ENCODE measurements at places on chromosomes 2 and 18. TPM values are rescaled to one million over a fixed set of nuclear protein-coding genes. Genes with fewer than 3 reads are reported as not detected.

GRCh38 chr18:23281626-23282436, 146.5 kb downstream of the CABLES1 start:
- H3K27ac ChIP-seq: no peak overlapping the region
- H3K4me3 ChIP-seq: no peak overlapping the region
- no peaks in the 10 kb centered on the region for H3K27me3 ChIP-seq
- H3K4me1 ChIP-seq: no peaks in the 10 kb centered on the region
- DNase-seq: no peak

EVX2 gene
- not detected for total RNA-seq

DNA sequence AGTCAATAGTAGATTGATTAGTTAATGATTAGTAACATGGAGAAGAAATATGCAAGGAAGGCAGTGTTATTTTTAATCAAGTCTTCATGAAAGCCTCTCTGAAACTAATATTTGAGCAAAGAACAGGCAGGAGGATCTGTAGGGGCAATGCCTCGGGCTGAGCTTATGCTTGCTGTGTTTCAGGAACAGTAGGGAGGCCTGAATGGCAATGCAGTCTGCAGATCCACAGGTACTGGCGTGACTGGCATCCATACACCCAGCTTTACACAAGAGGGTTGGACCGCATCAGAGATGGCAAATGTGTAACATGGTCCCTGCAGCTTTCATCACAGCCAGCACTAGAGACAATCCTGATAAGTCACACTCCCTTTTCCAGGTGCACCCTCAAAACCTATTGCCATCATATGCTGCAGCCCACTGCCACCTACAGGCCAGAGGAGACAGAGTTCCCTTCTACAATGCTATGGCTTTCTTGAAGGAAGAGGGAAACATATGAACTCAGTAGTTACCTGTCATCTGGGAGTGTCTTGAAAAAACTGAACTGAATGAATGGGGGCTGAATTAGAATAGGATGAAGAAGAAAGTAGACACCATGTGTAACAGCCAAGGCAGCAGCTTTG, 582.4 kb upstream of the RAB6C start:
- no peaks in the 10 kb centered on the region for H3K36me3 ChIP-seq
- H3K4me1 ChIP-seq: no peaks in the 10 kb centered on the region
- no peak overlapping the region for H3K27ac ChIP-seq
- no peaks in the 10 kb centered on the region for H3K27me3 ChIP-seq
- no peak overlapping the region for H3K4me3 ChIP-seq

FNDC4 gene
- total RNA-seq: 8.2 TPM

GRCh38 chr2:75561566-75562512, 1.1 kb upstream of the EVA1A start:
- H3K27me3 ChIP-seq: peaks cover 38% of the 10 kb centered on the region
- no peak for DNase-seq
- H3K27ac ChIP-seq: no peak overlapping the region
- no peaks in the 10 kb centered on the region for H3K36me3 ChIP-seq
- no peak overlapping the region for H3K4me3 ChIP-seq
- H3K4me1 ChIP-seq: peaks cover 12% of the 10 kb centered on the region

CDH7 gene
- not detected for total RNA-seq

DNA sequence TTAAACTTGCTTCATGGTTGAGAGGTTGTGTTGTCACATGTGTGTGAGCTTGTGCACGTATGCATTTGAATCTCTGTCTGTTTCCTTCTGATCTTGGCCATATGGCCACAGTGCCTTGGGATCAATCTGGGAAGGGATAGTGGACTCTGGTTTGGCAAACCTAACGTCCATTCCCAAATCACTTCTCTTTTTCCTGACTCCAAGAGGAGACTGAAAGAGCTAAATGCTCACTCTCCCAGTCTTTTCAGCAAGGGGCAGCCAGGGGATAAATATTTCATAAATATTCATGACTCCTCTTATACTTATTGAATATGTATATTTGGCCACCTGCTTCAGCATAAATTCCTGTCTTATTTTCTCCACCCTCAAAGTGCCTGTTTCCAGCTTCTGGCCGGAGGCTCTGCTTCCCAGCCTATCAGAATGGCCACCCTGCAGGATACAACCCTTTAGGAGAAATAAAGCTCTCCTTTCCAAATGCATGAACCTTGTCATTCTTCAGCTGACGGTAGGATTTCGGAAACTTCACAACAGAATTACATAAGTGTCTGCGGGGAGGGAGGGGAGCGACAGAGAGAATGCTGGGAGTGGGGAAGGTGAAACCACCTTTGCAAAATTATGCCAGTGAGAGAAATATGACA, 112.2 kb upstream of the COPS8 start:
- no peaks in the 10 kb centered on the region for H3K36me3 ChIP-seq
- H3K27ac ChIP-seq: no peak overlapping the region
- H3K4me1 ChIP-seq: peaks cover 4% of the 10 kb centered on the region
- H3K4me3 ChIP-seq: no peak overlapping the region
- no peaks in the 10 kb centered on the region for H3K27me3 ChIP-seq
- no peak for DNase-seq

DNA sequence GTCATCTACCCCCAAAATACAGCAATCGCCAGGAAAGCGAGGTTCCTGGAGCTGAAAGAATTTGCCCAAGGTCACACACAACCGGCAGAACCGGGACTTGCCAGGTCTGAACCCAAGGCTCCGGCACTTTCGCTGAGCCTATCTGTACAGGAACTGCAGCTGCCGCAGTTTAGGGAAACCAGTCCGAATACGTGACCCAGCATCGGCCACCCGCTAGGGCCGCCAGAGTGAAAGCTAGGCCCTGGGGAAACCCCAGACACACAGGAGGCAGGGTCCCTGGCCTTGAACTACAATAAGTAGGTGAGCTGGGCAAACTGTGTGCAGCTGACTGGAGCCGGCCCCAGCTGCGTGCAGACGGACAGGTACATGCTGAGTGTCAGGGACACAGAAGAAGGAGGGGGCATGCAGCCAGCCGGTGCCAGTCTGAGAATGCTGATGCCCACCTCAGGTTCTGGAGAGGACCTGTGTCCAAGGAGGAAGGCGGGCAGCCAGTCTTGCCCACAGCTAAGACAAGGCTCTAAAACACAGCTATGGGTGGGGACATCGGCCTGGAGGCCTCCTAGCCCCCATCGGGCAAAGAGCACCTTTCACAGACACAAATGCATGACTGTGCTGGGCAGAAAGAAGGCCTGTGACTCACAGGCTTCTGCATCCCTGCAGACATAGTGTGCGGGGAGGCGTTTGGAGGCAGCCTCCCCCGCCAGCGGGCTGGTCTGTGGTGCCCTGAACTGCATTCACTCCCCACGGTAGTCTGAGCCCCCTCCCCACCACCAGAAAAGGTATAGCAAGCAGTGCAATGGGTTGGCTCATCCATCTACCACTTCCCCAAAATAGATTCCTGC, 107.4 kb upstream of the ID2 start:
- no peaks in the 10 kb centered on the region for H3K27me3 ChIP-seq

- peaks cover 4% of the 10 kb centered on the region for H3K27me3 ChIP-seq
- H3K36me3 ChIP-seq: no peaks in the 10 kb centered on the region
- H3K4me1 ChIP-seq: peaks cover 8% of the 10 kb centered on the region
- no peak overlapping the region for H3K27ac ChIP-seq
- no peak overlapping the region for H3K4me3 ChIP-seq
Observed at GRCh38 chr18:24657444-24657842, 197.0 kb downstream of the HRH4 start.

- peaks cover 18% of the 10 kb centered on the region for H3K4me1 ChIP-seq
- H3K4me3 ChIP-seq: no peak within 1 kb of the TSS
- peaks cover 90% of the 10 kb centered on the region for H3K27me3 ChIP-seq
- H3K27ac ChIP-seq: no peak within 1 kb of the TSS
Observed at GRCh38 chr2:229714080-229714735, at the start of gene DNER. TSS of gene DNER (minus strand) at chr2:229714555. CDS start at chr2:229714423, 132 bp downstream.

NPAS2 gene
- total RNA-seq: 134 TPM

GRCh38 chr2:40101131-40101575, 322.1 kb upstream of the THUMPD2 start:
- DNase-seq: no peak
- H3K27ac ChIP-seq: no peak overlapping the region
- no peaks in the 10 kb centered on the region for H3K27me3 ChIP-seq
- peaks cover 7% of the 10 kb centered on the region for H3K4me1 ChIP-seq
- no peak overlapping the region for H3K4me3 ChIP-seq

KIAA1328 gene
- total RNA-seq: 9.4 TPM
